ENCODE measurements at places on chromosomes 5 and 9.
A peak's percentile ranks its signal among the peaks of the same experiment; 100 is the strongest.

GRCh38 chr5:72402381-72402890 lies 82.3 kb downstream of the PTCD2 start:
- no peak for DNase-seq

GRCh38 chr9:96508227-96508940 lies 58.4 kb downstream of the HABP4 start:
- DNase-seq, result no peak

DNA sequence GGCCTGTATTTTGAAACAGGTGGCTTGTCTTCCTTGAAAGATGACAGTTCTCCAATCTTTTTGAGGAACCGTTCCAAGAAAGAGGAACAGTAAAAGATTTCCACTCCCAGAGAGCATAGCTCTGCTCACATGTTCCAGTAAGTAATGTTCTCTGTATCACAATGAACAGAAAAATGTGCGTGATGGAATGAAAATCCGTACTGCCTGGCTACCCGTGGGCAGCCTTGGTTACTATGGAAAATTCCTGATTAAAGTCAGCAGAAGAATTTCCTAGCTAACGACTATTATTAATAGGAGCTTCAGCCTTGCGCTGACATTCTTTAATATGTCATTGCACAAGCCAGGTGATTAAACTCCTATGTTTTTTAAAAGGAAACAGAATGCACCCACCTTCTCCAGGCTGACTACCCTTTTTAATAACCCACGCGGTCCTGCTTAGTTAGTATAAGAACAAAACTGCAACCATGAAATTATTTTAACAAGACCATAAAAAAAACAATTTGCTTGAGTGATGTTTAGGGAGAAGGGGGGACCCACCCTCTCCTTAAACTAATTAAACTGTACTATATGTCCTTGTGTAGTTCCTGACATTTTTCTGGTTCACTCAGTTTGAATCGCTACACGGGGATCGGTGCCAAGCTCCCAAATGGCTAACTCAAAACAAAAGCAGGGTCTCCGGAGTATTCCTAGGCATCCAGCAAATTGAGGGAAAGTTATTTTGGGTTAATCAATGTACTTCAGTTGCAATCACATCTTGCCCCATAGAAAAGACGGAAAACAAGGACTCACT lies 54.8 kb upstream of the CPEB4 start:
- no peak for DNase-seq

DNA sequence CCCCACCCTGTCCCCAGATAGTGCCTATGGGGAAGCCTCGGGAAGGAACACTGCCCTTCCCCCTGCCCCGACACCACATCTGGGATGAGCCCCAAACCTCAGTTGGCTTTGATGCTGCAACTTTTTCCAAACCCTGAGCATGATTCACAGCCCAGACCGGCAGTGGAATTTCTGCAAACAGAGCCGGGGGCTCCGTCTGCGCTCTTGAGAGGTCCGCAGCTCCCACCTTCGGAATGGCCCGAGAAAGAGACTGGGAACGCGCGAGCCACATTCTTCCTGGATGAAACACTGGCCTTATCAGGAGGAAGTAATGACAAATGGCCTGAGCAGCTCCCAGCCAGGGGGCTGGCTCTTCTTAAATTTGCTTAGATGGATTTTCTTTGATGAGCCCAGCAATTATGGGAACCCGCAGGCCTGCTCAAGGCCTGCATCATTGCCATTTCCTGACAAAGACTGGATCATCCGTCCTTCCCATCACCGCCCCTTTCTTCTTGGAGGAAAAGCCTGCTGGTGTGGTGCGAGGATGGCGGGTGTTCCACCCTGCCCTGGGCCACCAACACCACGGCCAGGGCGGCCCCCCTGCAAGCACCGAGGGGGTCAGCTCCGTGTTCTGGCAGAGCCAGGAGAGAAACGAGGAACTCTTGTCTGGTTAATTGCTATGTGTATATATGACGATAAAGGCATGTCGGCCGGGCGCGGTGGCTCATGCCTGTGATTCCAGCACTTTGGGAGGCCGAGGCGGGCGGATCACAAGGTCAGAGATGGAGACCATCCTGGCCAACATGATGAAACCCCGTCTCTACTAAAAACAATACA lies 38.8 kb upstream of the COL5A1 start:
- DNase-seq, result no peak

DNA sequence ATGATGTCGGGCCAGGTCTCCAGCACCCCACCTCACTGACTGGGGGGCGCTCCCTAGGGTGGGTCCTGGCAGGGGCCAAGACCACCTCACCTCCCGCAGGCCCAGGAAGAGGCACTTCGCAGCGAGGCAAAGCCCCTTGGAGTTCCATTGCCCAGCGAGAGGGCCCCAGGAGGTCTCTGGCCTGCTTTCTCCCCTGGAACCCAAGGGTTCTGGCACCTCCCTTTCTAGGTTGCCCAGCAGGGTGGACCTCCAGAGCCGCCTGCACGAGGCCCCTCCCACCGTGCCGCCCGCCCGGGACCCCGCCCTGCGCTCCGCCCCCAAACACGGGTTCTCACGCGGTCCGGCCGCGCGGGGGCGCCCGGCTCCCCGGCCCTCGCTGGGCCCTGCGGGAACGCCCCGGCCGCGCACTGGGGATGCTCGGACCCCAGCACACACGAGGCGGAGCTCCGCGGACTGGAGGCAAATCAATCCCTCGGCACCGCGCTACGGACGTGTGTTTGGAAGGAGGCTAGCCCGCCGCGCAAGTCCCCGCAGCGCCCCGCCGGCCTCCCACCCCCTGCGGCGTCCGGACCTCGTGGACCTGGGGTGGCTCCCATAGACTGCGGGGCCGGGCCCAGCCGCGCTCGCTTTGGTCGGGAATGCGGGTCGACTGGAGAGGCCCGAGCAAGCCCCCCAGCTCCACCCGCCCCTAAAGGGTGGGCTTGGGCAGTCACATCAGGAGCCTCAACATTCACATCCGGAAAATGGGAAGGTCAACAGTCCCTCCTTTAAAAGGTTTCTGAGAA lies 99.5 kb upstream of the LMX1B start:
- peak; percentile 13 for DNase-seq

GRCh38 chr5:135238622-135239452 lies 160.2 kb downstream of the MACROH2A1 start:
- no peak for DNase-seq

DNA sequence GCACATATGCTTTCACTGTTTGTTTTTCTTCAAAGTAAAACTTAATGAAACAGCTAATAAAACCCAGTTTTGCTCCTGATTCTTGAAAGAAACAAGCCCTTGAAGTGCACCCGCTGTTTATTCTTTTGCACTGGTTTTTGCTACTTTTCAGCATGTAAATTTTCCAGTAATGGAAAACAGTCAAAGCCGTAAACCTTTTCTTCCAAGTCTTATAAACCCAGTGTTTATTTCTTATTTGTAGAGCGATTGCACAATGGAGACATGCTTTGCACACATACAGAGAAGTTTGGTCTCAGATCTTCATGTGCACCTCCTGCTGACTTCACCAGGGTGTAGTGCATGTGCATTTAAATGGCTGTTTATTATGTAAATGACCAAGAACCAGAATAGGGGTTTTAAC lies 51.8 kb downstream of the ATG10 start:
- DNase-seq, result no peak

- DNase-seq, result no peak
These were observed 91.0 kb downstream of the PDE8B start for GRCh38 chr5:77301447-77301883.

DNA sequence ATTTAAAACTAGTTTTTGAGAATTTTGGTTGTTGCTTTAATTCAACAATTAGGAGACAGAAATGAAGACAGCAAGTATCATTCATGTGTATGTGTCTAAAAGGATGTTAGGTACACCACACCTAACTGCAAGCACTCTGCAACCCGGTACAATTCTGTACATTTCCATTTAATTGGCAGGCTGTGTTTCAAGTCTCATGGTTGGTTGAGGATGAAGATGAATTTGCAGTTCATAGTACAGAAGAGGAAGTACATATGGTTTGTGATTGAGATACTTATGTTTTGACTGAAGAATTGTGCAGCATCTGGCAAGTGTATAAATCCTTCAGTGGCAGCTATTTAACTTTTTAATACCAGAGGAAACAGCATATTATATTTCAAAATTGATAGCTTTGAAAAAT lies 628.7 kb upstream of the ZNF608 start:
- no peak for DNase-seq

GRCh38 chr9:16344343-16344742 lies 526.1 kb downstream of the BNC2 start:
- no peak for DNase-seq

DNA sequence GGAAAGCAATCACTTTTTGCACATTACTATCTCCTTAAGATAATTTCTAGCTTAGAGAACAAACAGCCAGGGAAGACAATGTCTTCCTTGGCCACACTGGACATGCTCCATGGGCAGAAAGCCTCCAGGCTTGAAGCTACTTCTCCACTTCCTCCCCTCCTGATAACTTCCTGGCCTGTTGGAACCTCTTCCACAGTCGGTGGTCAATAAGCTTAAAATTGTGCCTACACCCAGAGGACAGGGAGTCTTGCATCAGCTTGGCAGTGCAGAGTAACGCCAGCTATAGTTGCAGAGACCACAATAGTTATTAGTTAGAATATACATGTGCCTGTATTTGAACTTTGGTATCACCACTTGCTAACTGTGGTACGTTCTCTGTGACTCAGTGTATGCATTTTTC lies 58.1 kb upstream of the ABCA1 start:
- no peak for DNase-seq

- DNase-seq, result no peak
These were observed 96.5 kb upstream of the ERCC6L2 start for GRCh38 chr9:95778957-95779356.

- no peak for DNase-seq
These were observed 3.1 kb downstream of the POLR3G start for GRCh38 chr5:90477621-90478215.

GRCh38 chr5:83209963-83210362 lies 132.6 kb downstream of the XRCC4 start:
- DNase-seq, result no peak

DNA sequence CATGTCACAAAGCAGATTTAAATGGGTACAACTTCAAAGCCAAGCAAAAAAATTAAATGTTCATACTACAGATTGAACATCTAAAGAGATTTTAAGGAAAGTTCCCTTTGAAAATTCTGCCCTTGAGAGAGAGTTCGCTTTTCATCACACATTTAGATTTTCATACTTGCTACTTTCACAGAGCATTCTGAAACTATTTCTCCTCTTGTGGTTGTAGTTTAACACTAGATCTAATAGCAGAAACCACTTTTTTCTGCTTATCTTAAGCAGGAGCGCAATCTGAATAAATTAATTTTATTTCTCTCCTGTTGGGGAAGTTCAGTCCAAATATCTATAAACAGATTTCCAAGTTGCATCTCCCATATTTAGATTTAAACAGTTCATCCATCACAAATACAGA lies 173.3 kb upstream of the RASA1 start:
- DNase-seq, result no peak

GRCh38 chr5:130278136-130278535 lies 373.9 kb downstream of the CHSY3 start:
- no peak for DNase-seq

GRCh38 chr9:121944711-121945191 lies 148.4 kb downstream of the TTLL11 start:
- no peak for DNase-seq

GRCh38 chr9:14203356-14204056 lies 110.4 kb downstream of the NFIB start:
- no peak for DNase-seq

- no peak for DNase-seq
These were observed 64.4 kb downstream of the C9orf85 start for GRCh38 chr9:71975833-71976232.

DNA sequence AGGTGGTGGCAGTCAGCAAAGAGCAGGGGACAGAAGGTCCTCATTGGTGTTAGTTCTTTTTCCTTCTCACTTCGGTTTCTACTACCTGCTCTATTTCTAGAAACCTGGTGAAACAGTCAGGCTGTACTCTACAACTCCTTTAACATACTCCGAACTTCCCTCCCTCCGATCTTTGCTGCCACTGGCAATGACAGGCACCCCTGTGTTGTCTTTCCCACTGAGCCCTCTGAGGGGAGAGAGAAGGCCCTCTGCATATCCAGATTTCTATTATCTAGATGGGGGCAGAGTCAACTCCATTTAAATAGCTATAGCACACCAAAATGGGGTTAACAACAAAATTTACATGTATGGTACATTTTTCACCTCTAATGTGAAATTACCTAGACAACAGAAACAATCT lies 123.7 kb downstream of the CDK5RAP2 start:
- DNase-seq, result no peak

DNA sequence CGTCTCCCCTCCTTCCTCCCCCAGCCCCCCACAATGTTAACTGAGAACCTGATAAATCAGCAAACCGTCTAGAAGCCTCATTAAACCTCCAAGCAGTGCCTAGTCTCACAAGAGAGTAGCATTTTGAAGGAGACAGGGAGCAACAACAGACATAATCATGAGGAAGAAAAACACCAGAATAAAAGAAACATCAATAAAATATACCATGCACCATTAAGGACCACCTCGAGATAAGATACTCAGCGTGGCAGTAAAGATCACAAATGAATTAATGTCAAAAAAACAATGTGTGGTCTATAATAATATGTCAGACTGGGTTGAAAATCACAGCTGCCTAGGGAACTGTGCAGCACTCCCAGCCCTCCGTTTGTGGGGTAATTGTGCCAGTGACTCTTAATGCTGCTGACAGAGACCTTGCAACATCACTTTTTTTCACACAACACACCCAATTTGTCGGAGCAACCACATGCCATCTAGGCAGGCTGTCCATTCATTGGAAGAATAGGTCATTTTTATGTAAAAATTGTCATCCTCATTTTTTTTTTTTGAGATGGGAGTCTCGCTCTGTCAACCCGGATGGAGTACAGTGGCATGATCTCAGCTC lies 450.8 kb upstream of the WWC1 start:
- DNase-seq, result no peak

GRCh38 chr9:125472926-125473701 lies 211.5 kb downstream of the GAPVD1 start:
- DNase-seq, result no peak

GRCh38 chr9:106972082-106972481 lies 109.1 kb downstream of the ZNF462 start:
- DNase-seq, result no peak

GRCh38 chr9:84779883-84780282 lies 110.4 kb downstream of the NTRK2 start:
- DNase-seq, result no peak

GRCh38 chr9:83477120-83477519 lies 61.1 kb downstream of the FRMD3 start:
- DNase-seq, result no peak

DNA sequence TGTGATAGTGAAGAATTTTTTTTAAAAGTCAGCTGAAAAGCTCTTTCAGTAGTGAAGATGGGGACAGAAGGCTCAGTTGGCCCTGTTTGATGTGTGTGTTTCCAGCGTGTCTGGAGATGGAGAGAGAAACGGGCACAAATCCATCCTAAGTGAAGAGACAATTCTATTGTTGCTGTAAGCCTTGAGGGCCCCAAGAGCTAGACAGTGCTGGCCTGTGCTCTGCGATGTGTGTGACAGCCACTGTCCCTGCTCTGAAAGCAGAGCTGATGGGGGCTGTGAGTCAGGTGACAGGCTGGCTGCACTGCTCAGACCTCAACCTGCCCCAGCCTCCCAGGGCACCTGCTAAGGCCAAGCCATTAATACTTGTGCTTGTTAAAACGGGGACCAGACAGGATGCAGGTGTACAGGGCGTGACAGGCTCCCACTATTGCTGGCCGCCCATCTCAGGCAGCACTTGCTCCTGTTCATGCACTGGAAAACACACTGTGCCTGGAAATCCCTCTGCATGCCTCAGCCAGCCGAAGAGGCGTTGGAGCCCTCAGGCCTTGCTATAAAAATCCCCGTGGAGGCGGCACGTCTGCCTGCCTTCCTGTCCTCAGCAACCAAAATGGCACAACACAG lies 44.6 kb upstream of the SEMA4D start:
- no peak for DNase-seq

Data from NCI-H748 treated with DMSO at 0.1 percent for 48 hours (cell line).